Mucosa of gallbladder (tissue), 1 donor: ENCODE measurements at places on chromosomes 4 and X. TPM values are rescaled to one million over a fixed set of nuclear protein-coding genes. Genes with fewer than 3 reads are reported as not detected.

- DNase-seq: no peak
These were observed 8.1 kb upstream of the JAKMIP1 start for GRCh38 chr4:6208416-6208815.

ASMT gene
- total RNA-seq: not detected

SUPT20HL1 gene
- 0.12 TPM for total RNA-seq

DNA sequence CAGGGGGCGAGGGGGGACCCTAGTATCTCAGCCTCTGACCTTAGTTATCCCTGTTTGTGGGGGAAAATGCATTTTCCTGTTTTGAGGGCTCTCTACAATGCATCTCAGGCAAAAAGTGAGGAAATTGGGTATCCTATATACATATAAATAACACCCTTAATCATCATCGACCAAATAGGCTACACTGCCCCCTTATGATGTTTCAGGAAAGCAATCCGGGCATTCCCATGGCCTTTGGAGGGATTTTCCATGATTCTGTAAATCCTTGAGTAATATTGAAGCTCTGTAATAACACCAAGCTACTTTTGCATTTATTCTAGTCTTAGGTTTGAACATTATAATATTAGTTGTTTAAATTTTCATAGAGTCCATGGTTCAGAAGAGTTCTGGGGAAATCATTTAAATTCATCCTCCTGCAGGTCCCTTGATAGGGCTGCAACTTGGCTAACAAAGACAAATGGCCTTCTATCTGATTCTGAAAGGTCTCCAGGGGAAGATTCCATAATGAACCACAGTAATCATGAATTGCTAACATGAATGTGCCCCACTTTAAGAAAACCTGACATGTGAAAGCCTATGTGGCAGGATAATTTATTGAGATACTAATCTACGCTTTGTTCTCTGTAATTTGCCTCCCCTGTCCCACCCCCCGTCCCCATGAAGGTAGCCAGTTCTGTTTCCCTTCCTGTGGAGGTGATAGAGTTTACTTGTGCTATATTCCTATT is 91.5 kb upstream of the SCOC start:
- DNase-seq: no peak

AGA gene
- 38.9 TPM for total RNA-seq

GRCh38 chr4:1544861-1545281 is 138.6 kb upstream of the NKX1-1 start:
- no peak for DNase-seq

NOX1 gene
- not detected for total RNA-seq

DNA sequence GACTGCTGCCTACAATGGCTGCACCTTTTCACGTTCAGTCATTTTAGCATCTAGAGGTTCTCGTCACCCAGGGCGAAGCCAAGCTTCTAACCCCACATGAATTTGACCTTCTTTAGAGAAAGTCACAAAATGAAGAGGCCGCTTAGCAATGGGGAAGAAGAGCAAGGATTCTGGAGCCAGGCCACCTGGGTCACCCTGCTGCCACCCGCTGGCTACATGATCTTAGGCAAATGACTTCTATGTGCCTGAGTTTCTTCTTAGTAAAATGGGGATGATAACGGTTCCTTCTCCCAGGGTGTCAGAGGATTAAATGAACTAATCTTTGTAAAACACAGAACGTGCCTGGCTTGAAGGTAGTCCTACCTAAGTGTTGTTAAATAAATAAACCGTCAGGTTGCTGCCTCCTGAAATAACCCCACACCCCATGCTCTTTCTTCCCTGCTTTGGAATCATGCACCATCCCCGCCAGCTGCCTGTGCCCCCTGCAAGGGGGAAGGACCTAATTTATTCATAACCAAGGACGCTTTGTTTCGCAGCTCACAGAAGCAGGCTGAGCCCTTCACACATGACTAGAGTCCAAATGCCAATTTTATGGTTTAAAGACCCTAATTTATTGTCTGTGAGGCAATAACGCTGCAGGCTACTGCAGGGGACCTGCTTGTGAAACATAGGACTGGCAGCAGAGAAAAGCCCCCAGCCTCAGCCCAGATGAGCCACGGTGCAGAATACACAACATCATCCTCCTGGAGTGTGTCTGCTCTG is 28.6 kb upstream of the NSG1 start:
- DNase-seq: no peak

GRCh38 chrX:86460760-86461159 is 312.5 kb downstream of the DACH2 start:
- no peak for DNase-seq

DNA sequence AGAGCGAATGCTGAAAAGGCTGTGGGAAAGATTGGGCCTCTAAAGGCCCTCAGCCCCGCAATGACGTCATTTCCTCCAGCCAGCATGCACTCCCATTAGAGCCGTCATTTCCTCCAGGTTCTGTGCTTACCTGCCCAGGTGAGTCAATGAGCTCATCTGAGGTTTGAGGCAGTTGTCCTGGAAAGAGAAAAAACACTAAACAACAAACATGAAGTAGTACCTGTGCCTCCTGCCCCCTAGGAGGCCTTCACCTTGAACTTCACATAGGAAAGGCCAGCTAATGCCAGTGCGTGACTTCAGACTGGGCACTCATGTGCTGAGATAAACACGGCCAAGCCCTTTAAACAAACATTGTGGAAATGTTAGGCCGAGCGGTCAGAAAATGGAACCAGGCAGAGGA is 55.9 kb downstream of the FHDC1 start:
- DNase-seq: peak; percentile 56

DNA sequence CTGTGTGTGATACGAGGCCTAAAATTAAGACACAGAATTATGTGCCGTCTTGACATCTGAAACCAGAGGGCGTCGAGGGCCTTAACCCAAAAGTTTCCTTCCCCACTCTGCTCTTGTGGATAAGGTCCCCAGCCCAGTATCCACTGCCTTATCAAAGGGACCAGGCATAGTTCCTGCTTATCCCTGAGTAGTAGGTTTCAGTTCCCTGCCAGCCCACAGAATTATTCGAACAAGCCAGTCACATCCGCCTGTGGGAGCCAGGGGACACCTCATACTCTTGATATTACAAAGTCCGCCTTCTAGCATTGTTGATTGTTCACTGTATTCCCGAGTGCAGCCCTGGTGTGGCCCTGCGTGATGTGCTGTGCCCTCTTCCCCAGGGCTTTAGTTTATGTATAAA is 5.4 kb upstream of the MMRN1 start:
- no peak for DNase-seq

DNA sequence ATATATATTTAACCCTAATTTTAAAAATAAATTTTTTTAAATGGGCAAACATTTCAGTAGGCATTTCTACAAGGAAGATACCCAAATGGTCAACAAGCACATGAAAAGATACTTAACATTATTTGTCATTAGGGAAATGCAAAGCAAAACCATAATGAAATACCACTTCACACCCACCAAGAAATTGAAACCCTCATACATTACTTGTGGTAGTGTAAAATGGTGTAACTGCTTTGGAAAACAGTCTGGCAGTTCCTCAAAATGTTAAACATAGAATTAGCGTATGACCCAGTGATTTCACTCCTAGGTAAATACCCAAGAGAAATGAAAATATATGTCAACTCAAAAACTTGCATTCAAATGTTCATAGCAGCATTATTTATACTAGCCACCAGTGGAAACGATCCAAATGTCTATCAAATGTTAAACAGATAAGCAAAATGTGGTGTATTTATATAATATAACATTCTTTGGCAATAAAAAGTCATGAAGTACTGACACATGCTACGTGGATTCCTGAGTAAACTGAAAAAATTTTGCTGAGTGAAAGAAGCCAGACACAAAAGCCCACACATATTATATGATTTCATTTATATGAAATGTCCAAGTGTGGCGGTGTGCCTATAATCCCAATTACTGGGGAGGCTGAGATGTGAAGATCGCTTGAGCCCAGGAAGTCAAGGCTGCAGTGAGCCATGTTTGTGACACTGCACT is 16.6 kb downstream of the TRIM2 start:
- no peak for DNase-seq

USO1 gene
- total RNA-seq: 66.8 TPM

DNA sequence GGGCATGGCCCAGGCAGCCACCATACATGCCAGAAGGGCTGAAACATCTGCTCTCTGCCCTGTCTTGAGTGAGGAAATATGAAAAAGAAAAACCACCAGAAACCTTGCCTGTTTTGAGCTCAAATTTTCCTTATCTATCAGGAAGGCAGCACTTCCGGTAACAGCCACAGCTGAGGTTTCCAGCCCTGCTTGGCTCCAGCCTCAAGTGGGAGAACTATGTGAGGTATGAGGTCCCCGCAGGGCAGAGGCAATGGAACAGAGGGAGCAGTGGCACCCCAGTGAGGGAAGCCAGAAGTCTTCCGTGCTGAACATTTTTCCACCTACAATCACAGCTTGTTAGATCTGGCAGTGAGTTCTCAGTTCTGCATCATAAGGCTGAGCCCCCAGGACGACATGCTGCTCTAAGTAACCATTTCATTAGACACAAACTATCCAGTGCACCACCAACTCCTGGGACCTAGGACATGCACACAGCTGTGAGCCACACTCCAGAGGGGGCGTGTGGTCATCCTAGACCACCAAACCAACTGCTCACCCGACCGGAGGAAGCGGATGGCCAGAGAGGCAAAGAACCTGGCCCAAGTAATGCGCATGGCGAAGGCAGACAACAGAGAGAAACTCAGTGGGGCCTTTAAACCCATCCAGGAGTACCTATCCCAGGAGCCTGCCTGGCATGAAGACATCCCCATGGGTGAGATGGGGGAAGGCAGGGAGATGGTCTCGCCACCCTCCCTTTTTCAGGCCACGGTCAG is 22.6 kb downstream of the WDR1 start:
- DNase-seq: peak; percentile 65

FAT1 gene
- 172 TPM for total RNA-seq

- no peak for DNase-seq
These were observed 250.7 kb upstream of the GATB start for GRCh38 chr4:152011469-152011868.
